ENCODE measurements at places on chromosomes 5 and 9.

DNA sequence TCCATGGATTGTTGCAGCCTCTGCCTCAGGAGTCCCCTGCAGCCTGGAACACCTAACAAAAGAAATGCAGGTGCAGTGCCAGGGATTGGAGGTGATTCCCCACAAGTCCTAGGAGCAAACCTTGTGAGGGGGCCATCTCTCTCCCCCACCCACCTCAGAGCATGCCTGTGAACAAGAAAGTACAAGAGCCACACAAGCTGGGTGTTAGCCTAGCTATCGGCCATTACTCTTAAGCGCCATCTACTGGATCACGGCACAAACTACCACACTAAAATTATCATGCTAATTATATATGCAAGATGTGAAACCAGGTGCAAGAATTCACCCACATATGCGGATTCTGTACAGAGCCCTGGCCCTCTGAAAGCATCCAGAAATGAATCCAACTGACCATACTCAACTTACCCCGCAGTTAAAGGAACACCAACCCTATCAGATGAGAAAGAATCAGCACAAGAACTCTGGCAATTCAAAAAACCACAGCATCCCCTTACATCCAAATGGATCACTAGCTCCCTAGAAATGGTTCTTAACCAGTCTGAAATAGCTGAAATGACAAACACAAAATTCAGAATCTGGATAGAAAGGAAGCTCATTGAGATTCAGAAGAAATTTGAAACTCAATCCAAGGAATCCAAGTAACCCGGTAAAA lies 16.5 kb upstream of the PRSS3 start:
- H3K4me3 ChIP-seq, result no peak overlapping the region
- H3K36me3 ChIP-seq, result no peaks in the 10 kb centered on the region
- H3K27me3 ChIP-seq, result no peaks in the 10 kb centered on the region
- no peaks in the 10 kb centered on the region for H3K4me1 ChIP-seq
- DNase-seq, result peak; percentile 58

DNA sequence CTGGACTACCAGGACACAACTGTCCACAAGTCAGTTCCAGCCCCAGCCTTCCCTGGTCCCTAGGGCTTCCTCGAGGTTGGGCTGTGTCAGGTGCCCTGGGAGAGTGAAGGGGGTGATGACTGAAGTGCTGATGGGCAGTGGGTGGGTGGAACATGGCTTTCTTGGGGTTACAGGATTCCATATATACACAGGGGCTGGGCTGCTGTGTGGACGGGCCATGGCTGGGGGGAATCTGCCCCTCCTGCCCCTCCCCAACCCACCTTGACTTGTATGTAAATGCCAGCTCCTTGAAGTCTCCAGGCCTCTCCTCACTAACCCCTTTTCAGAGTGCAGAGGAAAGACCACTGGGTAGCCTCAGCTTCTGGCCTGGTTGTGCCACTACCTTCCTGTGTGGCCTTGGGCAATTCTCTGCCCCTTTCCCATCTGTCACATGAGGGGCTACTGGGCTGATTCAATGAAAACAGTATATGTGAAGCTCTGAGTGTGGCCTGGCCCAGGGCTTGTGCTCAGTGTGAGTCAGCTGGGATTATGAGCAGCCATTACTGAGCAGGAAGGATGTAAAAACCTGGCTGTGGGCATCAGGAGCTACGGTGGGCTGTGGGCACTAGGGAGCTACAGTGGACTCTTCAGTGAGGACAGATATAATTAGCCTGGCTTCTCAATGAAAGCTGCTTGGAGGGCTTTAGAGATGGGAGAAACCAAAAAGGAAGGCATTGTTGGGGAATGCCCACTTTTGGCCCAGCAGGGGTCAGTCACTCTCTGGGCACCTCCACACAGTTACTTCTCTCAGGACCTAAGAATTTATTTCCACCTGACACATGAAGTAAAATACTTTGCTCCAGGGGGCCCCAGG lies 23.3 kb downstream of the PITX1 start:
- no peaks in the 10 kb centered on the region for H3K4me1 ChIP-seq
- H3K27me3 ChIP-seq, result no peaks in the 10 kb centered on the region
- H3K4me3 ChIP-seq, result no peak overlapping the region
- DNase-seq, result no peak

- H3K36me3 ChIP-seq, result no peaks in the 10 kb centered on the region
- no peaks in the 10 kb centered on the region for H3K4me1 ChIP-seq
- no peak overlapping the region for H3K27ac ChIP-seq
- DNase-seq, result no peak
- H3K4me3 ChIP-seq, result no peak overlapping the region
- H3K27me3 ChIP-seq, result no peaks in the 10 kb centered on the region
Measured at GRCh38 chr5:39616131-39616530, 191.4 kb upstream of the DAB2 start.

GRCh38 chr5:132055441-132055807 lies 5.0 kb upstream of the IL3 start:
- DNase-seq, result no peak
- H3K4me3 ChIP-seq, result no peak overlapping the region
- no peaks in the 10 kb centered on the region for H3K36me3 ChIP-seq
- no peaks in the 10 kb centered on the region for H3K27me3 ChIP-seq

- no peak overlapping the region for H3K4me3 ChIP-seq
- peaks cover 23% of the 10 kb centered on the region for H3K36me3 ChIP-seq
- no peak overlapping the region for H3K27ac ChIP-seq
- peaks cover 15% of the 10 kb centered on the region for H3K4me1 ChIP-seq
Measured at GRCh38 chr5:111119856-111120255, 27.7 kb downstream of the WDR36 start.

DNA sequence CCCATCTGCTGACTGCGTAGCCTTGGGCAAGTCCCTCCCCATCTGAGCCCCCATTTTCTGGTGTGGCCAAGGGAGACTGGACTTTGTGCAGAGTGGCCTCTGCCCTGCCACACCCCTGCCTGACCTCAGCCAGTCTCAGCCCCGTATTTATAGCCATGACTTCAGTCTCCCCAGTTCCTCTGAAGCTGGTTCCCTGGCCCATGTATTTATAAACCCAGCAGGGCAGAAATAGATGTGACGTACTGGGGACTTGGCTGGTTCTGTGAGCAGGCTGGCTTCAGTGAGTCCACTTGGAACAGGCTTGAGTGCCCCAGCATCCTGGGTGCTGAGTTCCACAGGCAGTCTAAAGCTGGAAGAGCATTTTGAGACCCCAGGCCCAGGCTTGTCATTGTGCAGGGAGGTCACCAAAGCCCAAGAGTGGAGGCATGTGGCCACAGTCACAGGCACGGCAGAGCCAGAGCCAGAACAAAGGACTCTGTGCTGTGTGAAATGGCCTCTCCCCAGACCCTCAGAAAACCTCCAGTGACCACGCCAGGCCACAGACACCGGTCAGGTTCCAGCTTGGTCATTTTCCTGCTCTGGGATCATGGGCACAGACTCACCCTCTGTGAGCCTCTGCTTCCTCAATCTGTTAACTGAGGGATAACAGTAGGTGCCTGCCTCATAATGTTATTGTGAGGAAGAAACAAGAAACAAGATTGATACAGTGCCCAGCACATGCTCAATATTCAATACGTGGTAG lies 30.4 kb upstream of the SYNPO start:
- no peaks in the 10 kb centered on the region for H3K27me3 ChIP-seq
- no peak for DNase-seq
- no peaks in the 10 kb centered on the region for H3K4me1 ChIP-seq
- no peak overlapping the region for H3K4me3 ChIP-seq
- H3K36me3 ChIP-seq, result no peaks in the 10 kb centered on the region
- H3K27ac ChIP-seq, result no peak overlapping the region

DNA sequence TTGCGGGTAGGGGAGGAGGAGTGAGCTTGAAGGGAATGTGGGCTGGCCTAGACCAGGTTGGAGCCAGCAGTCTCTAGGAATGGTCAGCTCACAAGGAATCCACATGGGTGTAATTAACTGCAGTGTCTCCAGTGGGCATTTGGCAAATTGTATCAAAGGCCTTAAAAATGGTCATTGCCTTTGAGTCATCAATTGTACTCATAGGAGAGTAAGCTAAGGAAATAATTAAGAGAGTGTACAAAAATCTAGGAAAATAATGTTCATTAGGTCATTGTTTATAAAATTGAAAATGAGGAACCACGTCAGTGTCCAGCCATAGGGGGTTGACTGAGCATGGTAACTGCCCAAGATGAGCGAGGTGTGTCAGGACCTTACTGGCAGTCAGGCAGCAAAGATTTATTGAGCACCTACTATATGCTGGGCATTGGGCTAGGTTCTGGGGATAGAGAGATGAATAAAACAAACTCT lies 29.8 kb upstream of the RPL26L1 start:
- DNase-seq, result no peak
- no peak overlapping the region for H3K27ac ChIP-seq
- H3K36me3 ChIP-seq, result peaks cover 4% of the 10 kb centered on the region
- no peak overlapping the region for H3K4me3 ChIP-seq

DNA sequence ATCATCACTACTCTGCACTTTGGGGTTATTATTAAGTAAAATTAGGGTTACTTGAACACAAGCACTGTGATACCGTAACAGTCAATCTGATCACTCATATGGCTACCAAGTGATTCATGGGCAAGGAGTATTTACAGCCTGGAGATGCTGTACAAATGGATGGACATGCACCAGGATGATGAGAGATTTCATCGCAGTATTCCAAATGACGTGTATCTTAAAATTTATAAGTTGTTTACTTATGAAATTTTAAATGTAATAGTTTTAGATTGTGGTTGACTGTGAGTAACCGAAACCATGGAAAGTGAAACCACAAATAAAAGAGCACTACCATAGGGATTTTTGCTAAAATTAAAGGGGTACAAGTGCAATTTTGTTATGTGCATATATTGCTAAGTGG lies 462.2 kb upstream of the PTGER4 start:
- no peaks in the 10 kb centered on the region for H3K4me1 ChIP-seq
- DNase-seq, result no peak
- H3K27me3 ChIP-seq, result no peaks in the 10 kb centered on the region
- no peak overlapping the region for H3K4me3 ChIP-seq
- H3K27ac ChIP-seq, result no peak overlapping the region

GRCh38 chr5:7395947-7396712 lies at the start of gene ADCY2:
Gene ADCY2 (plus strand): TSS chr5:7396138. CDS start chr5:7396297, 159 bp downstream.
- H3K4me1 ChIP-seq, result peaks cover 18% of the 10 kb centered on the region
- H3K27ac ChIP-seq, result peak within 1 kb of the TSS; percentile 26
- H3K27me3 ChIP-seq, result no peaks in the 10 kb centered on the region
- peak within 1 kb of the TSS; percentile 85 for H3K4me3 ChIP-seq

GRCh38 chr9:117771136-117771535 lies 66.9 kb downstream of the TLR4 start:
- H3K36me3 ChIP-seq, result no peaks in the 10 kb centered on the region
- no peak for DNase-seq
- no peak overlapping the region for H3K4me3 ChIP-seq
- H3K27ac ChIP-seq, result no peak overlapping the region
- no peaks in the 10 kb centered on the region for H3K27me3 ChIP-seq
- H3K4me1 ChIP-seq, result no peaks in the 10 kb centered on the region

DNA sequence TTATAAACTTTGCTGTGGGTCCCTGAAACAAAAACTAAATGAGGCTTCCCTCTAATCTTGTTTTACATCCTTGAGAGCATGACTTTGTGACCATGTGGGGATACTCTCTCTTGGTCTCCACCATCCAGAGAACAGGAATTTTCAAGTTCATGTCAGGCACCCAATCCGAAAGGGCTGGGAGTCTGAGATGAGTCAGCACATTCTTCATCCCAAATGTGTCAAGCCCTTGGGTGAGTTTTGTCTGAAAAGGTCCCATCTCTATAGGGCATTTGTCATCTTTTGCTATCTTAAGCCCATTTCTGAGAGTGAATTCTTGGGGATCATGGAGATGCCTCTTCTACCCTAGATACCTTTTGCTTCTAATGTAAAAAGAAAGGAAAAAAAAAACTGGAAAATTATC lies 26.9 kb upstream of the RAPGEF6 start:
- no peak overlapping the region for H3K27ac ChIP-seq
- H3K36me3 ChIP-seq, result peaks cover 33% of the 10 kb centered on the region
- DNase-seq, result no peak
- H3K4me3 ChIP-seq, result no peak overlapping the region
- no peaks in the 10 kb centered on the region for H3K27me3 ChIP-seq

DNA sequence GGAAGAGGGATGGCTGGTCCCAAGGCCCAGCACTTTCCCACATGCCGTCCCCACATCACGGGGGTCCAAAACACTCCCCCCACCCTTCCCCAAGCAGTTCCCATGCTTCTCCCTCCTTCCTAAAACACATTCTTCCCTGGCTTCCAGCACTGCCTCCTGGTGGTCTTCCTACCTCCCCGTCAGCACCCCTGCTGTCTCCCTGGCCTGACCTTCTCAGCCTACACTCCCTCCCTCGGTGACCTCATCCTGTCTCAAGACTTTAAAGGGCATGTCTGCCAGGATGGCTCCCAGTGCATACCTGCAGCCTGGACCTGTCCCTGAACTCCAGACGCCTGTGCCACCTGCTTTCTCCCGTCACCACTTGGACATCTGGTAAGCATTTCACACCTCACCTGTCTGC lies 4.3 kb upstream of the NCS1 start:
- no peak overlapping the region for H3K27ac ChIP-seq
- no peak overlapping the region for H3K4me3 ChIP-seq
- H3K27me3 ChIP-seq, result peaks cover 10% of the 10 kb centered on the region
- H3K36me3 ChIP-seq, result no peaks in the 10 kb centered on the region

GRCh38 chr9:87180841-87181240 lies 233.5 kb upstream of the GAS1 start:
- H3K36me3 ChIP-seq, result no peaks in the 10 kb centered on the region
- H3K27me3 ChIP-seq, result no peaks in the 10 kb centered on the region
- no peak for DNase-seq
- H3K4me1 ChIP-seq, result no peaks in the 10 kb centered on the region

GRCh38 chr5:76470976-76471375 lies 67.9 kb downstream of the IQGAP2 start:
- peaks cover 15% of the 10 kb centered on the region for H3K4me1 ChIP-seq
- no peak for DNase-seq
- no peaks in the 10 kb centered on the region for H3K27me3 ChIP-seq
- no peak overlapping the region for H3K27ac ChIP-seq

DNA sequence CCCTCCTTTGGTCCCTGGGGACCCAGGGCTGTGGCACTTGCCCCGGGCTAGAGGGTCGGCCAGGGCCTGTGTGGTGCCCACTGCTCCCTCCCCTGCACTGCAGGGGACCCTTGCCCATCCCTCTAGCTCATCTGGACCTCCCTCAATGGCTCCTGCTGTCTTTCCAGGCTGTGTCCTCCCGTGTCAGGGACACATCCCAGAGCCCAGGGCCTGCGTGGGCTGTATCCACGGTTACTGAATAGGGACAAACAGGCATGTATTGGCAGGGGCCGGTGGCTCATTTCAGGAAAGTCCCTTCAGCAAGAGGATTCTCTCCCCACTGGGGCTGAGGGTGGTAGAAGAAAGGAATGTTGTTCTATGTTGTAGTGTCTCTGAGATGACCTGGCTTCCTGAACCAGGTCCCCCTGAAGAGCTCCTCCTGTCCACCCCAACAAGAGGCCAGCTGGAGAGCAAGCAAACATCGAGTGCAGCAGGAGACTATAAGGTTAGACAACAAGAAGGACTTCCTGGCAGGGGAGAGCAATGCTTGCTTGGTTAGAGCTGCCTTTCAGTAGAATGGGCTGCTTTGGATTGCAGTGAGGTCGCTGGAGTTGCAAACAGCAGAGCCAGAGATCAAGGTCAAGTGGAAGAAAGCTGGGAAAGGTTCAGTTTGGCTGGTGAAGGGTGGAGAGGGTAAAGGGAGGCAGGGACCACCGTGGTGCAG lies 1.0 kb upstream of the CRB2 start:
- H3K27ac ChIP-seq, result no peak overlapping the region
- H3K27me3 ChIP-seq, result no peaks in the 10 kb centered on the region
- H3K36me3 ChIP-seq, result no peaks in the 10 kb centered on the region
- no peak for DNase-seq
- peaks cover 28% of the 10 kb centered on the region for H3K4me1 ChIP-seq
